ENCODE measurements at places on chromosomes 1 and 21. TPM values are rescaled to one million over a fixed set of nuclear protein-coding genes. Genes with fewer than 3 reads are reported as not detected.

DMRTA2 gene
- 0.46 TPM for total RNA-seq

DNA sequence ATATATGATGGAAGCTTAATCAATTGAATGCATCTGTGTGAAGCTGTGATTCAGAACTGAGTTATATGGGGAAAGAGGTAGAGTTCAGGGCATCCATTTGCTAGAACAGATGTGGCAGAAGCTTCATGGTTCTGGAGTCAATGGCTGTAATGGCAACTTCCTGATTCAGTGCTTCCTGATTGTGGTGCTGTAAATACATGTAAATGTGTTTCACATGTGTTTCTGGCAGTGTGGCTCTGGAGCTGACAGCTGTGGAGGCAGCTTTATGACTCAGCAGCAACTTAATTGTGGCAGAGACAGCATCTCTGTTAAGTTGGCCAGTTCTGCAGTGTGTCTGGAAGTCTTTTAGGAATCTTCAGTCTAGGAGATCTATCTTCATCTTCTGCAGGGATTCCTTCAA lies 226.6 kb upstream of the ZRANB2 start:
- no peak overlapping the region for H3K4me3 ChIP-seq
- H3K27ac ChIP-seq: no peak overlapping the region
- DNase-seq: no peak
- no peaks in the 10 kb centered on the region for H3K4me1 ChIP-seq
- H3K36me3 ChIP-seq: no peaks in the 10 kb centered on the region
- H3K27me3 ChIP-seq: no peaks in the 10 kb centered on the region

KIAA1614 gene
- total RNA-seq: 3.8 TPM

GRCh38 chr1:173128742-173129141 lies 78.0 kb upstream of the TNFSF18 start:
- H3K27ac ChIP-seq: no peak overlapping the region
- no peaks in the 10 kb centered on the region for H3K27me3 ChIP-seq
- no peak overlapping the region for H3K4me3 ChIP-seq
- H3K36me3 ChIP-seq: no peaks in the 10 kb centered on the region
- DNase-seq: no peak
- no peaks in the 10 kb centered on the region for H3K4me1 ChIP-seq

- no peaks in the 10 kb centered on the region for H3K27me3 ChIP-seq
- H3K27ac ChIP-seq: no peak overlapping the region
- H3K36me3 ChIP-seq: no peaks in the 10 kb centered on the region
- H3K4me3 ChIP-seq: peak overlapping the region; percentile 82
- DNase-seq: no peak
- peaks cover 19% of the 10 kb centered on the region for H3K4me1 ChIP-seq
Measured at GRCh38 chr1:155320252-155320651, 442 bp upstream of the RUSC1 start.

- peaks cover 8% of the 10 kb centered on the region for H3K4me1 ChIP-seq
- DNase-seq: no peak
- no peak overlapping the region for H3K27ac ChIP-seq
Measured at GRCh38 chr1:57485643-57486042, 61.8 kb upstream of the DAB1 start.

DNA sequence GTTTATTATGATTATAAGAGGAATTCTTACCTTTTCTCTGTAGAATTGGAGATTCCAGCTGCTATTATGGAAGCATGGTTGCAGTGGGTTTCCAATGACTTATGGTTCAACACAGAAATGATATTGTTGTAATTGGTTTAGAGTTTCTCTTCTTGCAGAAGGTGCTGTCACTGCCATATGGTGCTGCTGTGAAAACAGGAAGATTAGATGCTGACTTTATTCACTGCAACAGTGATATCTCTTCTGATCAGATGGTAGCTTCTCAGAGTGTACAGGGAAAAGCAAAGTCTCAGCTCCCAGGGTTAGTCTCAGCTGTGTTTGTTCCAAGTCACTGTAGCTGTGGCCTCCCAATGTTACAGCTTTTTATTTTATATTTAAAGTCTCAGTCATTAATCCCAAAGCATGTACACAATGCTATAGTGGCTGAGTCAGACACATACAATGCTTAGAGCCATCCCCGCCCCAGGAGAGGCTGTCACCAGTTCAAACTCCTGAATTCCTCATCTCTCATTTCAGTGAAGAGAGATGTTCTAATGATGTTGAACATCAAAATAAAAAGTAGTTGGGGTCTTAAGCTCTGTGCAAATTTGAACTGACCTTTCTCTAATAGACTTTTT lies 42.7 kb upstream of the RGS2 start:
- H3K4me1 ChIP-seq: no peaks in the 10 kb centered on the region
- no peak overlapping the region for H3K27ac ChIP-seq
- H3K4me3 ChIP-seq: no peak overlapping the region

- H3K27ac ChIP-seq: no peak overlapping the region
- no peak for DNase-seq
- H3K4me1 ChIP-seq: no peaks in the 10 kb centered on the region
Measured at GRCh38 chr1:227214207-227214606, 104.1 kb downstream of the CDC42BPA start.

DNASE2B gene
- not detected for total RNA-seq

- peaks cover 6% of the 10 kb centered on the region for H3K27me3 ChIP-seq
- peaks cover 12% of the 10 kb centered on the region for H3K4me1 ChIP-seq
- H3K4me3 ChIP-seq: no peak overlapping the region
- peak; percentile 56 for DNase-seq
- H3K27ac ChIP-seq: no peak overlapping the region
- no peaks in the 10 kb centered on the region for H3K36me3 ChIP-seq
Measured at GRCh38 chr1:37085393-37085792, 51.1 kb upstream of the GRIK3 start.

KCNE2 gene
- not detected for total RNA-seq

DNA sequence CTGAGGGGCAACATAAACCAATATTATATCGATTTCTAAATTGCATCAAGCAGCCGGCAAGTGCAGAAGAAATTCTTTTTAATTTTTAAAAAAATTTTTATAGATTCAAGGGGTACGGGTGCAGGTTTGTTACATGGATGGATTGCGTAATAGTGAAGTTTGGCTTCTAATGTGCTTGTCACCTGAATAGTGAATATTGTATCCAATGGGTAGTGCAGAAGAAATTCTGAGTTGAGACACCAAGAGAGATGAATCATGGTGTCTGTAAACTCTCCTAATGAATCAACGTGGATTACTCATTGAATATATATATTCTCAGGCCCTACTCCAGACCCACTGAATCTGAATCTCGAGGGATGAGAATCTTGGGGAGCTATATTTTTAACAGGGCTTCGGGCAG lies 253.7 kb upstream of the FOXD3 start:
- no peaks in the 10 kb centered on the region for H3K36me3 ChIP-seq
- H3K27me3 ChIP-seq: peaks cover 12% of the 10 kb centered on the region
- H3K27ac ChIP-seq: no peak overlapping the region
- no peak for DNase-seq
- no peak overlapping the region for H3K4me3 ChIP-seq
- H3K4me1 ChIP-seq: no peaks in the 10 kb centered on the region

- DNase-seq: no peak
- peak overlapping the region; percentile 67 for H3K27ac ChIP-seq
- H3K4me3 ChIP-seq: no peak overlapping the region
- H3K4me1 ChIP-seq: peaks cover 24% of the 10 kb centered on the region
Measured at GRCh38 chr1:244371242-244372141, 80.2 kb downstream of the ADSS2 start.

GRCh38 chr1:176177764-176178163 lies 29.3 kb downstream of the COP1 start:
- DNase-seq: no peak
- H3K27me3 ChIP-seq: no peaks in the 10 kb centered on the region
- H3K4me3 ChIP-seq: no peak overlapping the region
- no peak overlapping the region for H3K27ac ChIP-seq
- peaks cover 5% of the 10 kb centered on the region for H3K36me3 ChIP-seq

DNA sequence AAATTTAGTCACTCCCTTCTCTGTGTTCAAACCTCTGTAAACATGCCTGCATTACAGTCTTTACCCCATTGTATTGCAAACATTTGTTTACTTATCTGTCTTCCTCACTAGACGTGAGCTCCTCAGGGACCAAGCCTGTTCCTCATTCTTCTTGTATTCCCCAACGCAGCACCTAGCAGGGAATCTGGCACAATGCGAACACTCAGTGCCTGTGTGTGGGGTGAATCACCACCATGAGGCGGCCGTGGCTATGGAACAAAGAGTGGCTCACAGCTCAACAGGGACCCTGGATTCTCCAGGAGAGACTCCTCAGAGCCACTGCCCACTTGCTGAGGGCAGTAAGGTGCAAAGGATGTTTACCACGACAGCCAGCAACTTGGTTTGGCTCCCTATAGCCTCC lies 95.9 kb downstream of the DDX20 start:
- H3K36me3 ChIP-seq: no peaks in the 10 kb centered on the region
- H3K4me3 ChIP-seq: no peak overlapping the region
- no peaks in the 10 kb centered on the region for H3K27me3 ChIP-seq
- no peak overlapping the region for H3K27ac ChIP-seq

LPAR3 gene
- total RNA-seq: 2.4 TPM

OR2L5 gene
- total RNA-seq: not detected

GRCh38 chr1:183230413-183230812 lies 44.3 kb downstream of the LAMC2 start:
- no peaks in the 10 kb centered on the region for H3K36me3 ChIP-seq
- no peaks in the 10 kb centered on the region for H3K27me3 ChIP-seq
- peaks cover 11% of the 10 kb centered on the region for H3K4me1 ChIP-seq
- H3K27ac ChIP-seq: no peak overlapping the region
- H3K4me3 ChIP-seq: no peak overlapping the region

- DNase-seq: no peak
- H3K36me3 ChIP-seq: no peaks in the 10 kb centered on the region
- no peak overlapping the region for H3K4me3 ChIP-seq
- H3K4me1 ChIP-seq: peaks cover 7% of the 10 kb centered on the region
- no peak overlapping the region for H3K27ac ChIP-seq
Measured at GRCh38 chr1:53324321-53324720, 3.5 kb downstream of the LRP8 start.

DNA sequence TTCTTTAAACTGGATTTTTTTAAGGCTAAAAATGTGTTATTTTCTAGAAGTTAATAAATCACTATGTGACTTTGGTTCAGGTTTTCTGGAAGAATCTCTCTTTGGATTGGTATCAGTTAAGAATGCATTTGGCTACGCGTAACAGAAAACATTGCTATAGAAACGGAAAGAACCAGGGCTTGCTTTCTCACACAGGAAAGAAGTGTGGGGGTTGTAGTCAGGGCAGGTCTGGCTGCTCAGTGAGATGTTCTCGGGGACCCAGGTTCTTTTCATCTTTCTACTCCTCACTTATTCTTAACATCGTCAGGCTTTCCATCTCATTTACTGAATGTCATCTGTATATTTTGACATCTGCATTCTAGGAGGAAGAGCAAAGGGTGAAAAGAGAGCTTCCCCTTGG lies 191.4 kb downstream of the ZBTB18 start:
- no peak overlapping the region for H3K27ac ChIP-seq
- no peak for DNase-seq
- H3K4me3 ChIP-seq: no peak overlapping the region
- H3K36me3 ChIP-seq: no peaks in the 10 kb centered on the region
